ENCODE measurements at places on chromosomes 7 and 10. TPM values are rescaled to one million over a fixed set of nuclear protein-coding genes. Genes with fewer than 3 reads are reported as not detected.

Gene SPDYE8
- total RNA-seq = not detected

Gene RARRES2
- 9.4 TPM for total RNA-seq

Gene MYOZ1
- total RNA-seq = not detected

Gene NPY4R
- total RNA-seq = not detected

Gene ABCB1
- 0.29 TPM for total RNA-seq

Gene OPN1SW
- total RNA-seq = 2.1 TPM

Gene OPN4
- total RNA-seq = not detected

Gene SFXN2
- 2.2 TPM for total RNA-seq

Gene GNGT1
- total RNA-seq = not detected

Gene SCART1
- 1.0 TPM for total RNA-seq

Gene HOXA6
- 2.1 TPM for total RNA-seq

Gene SNX13
- 65.8 TPM for total RNA-seq

Gene PRKG1
- total RNA-seq = 6.2 TPM

Gene GNAT3
- not detected for total RNA-seq

Gene SLC13A4
- not detected for total RNA-seq

Gene ATP5MK
- 387 TPM for total RNA-seq

Gene TACC2
- 11.3 TPM for total RNA-seq

Gene BTBD16
- not detected for total RNA-seq

Gene COA1
- 68.2 TPM for total RNA-seq

Gene EPHA1
- not detected for total RNA-seq

Gene ELN
- 3.3 TPM for total RNA-seq

Gene MSMB
- not detected for total RNA-seq

Gene SFXN4
- 31.8 TPM for total RNA-seq

Gene GLI3
- total RNA-seq = 4.4 TPM

Gene LRIT1
- total RNA-seq = not detected

Gene PNLIPRP2
- not detected for total RNA-seq

Gene CTAGE4
- total RNA-seq = 0.06 TPM

Gene TRA2A
- total RNA-seq = 26.7 TPM

Gene LIPJ
- total RNA-seq = not detected

Gene PDSS1
- total RNA-seq = 14.6 TPM

Gene EBF3
- 41.7 TPM for total RNA-seq

Gene THSD7A
- total RNA-seq = under 0.01 TPM

Gene KCNIP2
- total RNA-seq = 0.17 TPM

Gene SEM1
- total RNA-seq = 39.0 TPM

Gene SLC13A1
- not detected for total RNA-seq

Gene FAM25A
- not detected for total RNA-seq

Gene DYNC1I1
- total RNA-seq = 2.2 TPM

Gene HSPA12A
- total RNA-seq = 3.6 TPM

Gene ADRB1
- 0.13 TPM for total RNA-seq

Gene RPEL1
- not detected for total RNA-seq

Gene TUBB8
- not detected for total RNA-seq

Gene NUP42
- total RNA-seq = 50.7 TPM

Gene AGR2
- total RNA-seq = not detected

Gene SPDYE5
- not detected for total RNA-seq

Gene AASS
- 9.0 TPM for total RNA-seq

Gene ZNF425
- total RNA-seq = 6.3 TPM

Gene LRRC18
- total RNA-seq = not detected

Gene TET1
- 2.9 TPM for total RNA-seq

Gene LIPN
- not detected for total RNA-seq

Gene TWNK
- total RNA-seq = 9.1 TPM
